Activated naive CD8-positive, alpha-beta T cell treated with anti-CD3 and anti-CD28 coated beads, Interleukin-2, amount 50 U/mL, for 24 hours (primary cell): ENCODE measurements at places on chromosomes 4 and X.

DNA sequence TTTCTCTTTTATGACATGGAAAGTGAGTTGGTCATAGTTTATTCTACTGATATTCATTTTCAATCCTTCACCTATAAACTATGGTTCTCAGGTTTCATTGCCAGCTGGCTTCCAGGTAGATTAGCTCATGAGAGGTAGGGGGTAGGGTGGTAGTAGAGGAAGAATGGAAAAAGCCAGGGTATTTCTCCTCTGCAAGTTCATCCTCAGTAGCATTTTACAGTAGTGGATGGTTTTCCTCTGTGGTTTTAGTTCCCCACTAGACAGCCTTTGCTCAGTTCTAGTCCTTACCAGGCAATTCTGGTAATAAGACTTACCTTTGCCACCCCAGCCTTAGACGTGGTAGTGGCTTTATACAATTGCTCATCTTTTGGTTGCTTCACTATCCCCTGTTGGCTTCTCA is 8.9 kb upstream of the NAA11 start:
- H3K27me3 ChIP-seq: no peaks in the 10 kb centered on the region
- no peak overlapping the region for H3K4me3 ChIP-seq
- H3K36me3 ChIP-seq: no peaks in the 10 kb centered on the region
- no peak for DNase-seq

DNA sequence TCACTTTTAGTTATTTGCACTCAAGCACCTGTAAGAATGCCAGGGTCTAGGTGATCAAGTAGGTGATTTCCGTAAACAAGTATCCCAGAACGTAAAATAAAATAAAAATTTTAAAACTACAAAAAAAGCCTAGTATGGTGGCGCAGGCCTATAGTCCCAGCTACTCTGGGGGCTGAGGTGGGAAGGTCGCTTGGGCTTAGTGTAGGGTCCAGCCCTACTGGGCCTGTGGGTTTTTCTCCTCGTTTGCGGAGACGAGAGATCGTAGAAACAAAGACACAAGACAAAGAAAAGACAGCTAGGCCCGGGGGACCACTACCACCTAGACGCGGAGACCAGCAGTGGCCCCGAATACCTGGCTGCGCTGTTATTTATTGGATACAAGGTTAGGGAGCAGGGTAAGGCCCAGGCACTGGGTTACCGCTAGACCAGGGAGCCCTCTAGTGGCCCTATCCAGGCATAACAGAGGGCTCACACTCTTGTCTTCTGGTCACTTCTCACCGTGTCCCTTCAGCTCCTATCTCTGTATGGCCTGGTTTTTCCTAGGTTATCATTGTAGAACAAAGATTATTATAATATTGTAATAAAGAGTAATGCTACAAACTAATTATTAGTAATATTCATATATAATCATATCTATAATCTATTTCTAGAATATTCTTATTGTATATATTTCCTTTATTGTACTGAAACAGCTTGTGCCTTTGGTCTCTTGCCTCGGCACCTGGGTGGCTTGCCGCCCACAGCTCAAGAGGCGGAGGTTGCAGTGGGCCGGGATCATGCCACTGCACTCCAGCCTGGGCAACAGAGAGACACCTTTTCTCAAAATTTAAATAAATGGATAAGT is 38.4 kb downstream of the SAGE1 start:
- H3K4me3 ChIP-seq: no peak overlapping the region
- no peaks in the 10 kb centered on the region for H3K36me3 ChIP-seq
- no peaks in the 10 kb centered on the region for H3K4me1 ChIP-seq
- DNase-seq: peak; percentile 30
- H3K27ac ChIP-seq: no peak overlapping the region
- H3K27me3 ChIP-seq: no peaks in the 10 kb centered on the region

DNA sequence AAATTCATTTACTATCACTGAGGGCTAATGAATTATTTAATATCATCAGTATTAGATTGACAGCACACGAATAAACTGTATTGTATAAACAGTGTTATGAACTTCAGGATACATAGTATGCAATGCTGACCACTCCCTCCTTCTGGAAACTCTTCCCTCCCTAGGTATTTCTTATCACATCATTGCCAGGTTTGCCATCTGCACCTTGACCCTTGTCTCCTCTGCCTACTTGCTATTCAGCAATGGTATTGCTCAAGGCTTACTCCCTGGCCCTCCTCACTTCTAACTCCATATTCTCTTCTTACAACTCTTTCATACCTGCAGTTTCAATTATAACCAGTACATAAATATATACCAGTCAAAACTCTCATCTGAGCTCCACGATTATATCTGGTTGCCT is 38.9 kb downstream of the ATP8A1 start:
- no peaks in the 10 kb centered on the region for H3K4me1 ChIP-seq
- peaks cover 59% of the 10 kb centered on the region for H3K36me3 ChIP-seq
- no peak overlapping the region for H3K4me3 ChIP-seq
- H3K27me3 ChIP-seq: no peaks in the 10 kb centered on the region

- peaks cover 72% of the 10 kb centered on the region for H3K27me3 ChIP-seq
- peak overlapping the region; percentile 76 for H3K4me3 ChIP-seq
- H3K27ac ChIP-seq: no peak overlapping the region
- no peaks in the 10 kb centered on the region for H3K36me3 ChIP-seq
- peaks cover 30% of the 10 kb centered on the region for H3K4me1 ChIP-seq
- DNase-seq: no peak
Measured at GRCh38 chr4:4852591-4853362, 6.7 kb upstream of the MSX1 start.

- H3K36me3 ChIP-seq: no peaks in the 10 kb centered on the region
- peaks cover 10% of the 10 kb centered on the region for H3K27me3 ChIP-seq
- peaks cover 2% of the 10 kb centered on the region for H3K4me1 ChIP-seq
- H3K4me3 ChIP-seq: no peak overlapping the region
- no peak overlapping the region for H3K27ac ChIP-seq
Measured at GRCh38 chr4:1759170-1759817, 33.8 kb upstream of the FGFR3 start.

GRCh38 chr4:8168832-8169598 is 10.4 kb upstream of the ABLIM2 start:
- no peak for DNase-seq
- H3K4me3 ChIP-seq: no peak overlapping the region
- peaks cover 19% of the 10 kb centered on the region for H3K27me3 ChIP-seq
- peaks cover 13% of the 10 kb centered on the region for H3K4me1 ChIP-seq

GRCh38 chrX:50691820-50692219 is 122.2 kb downstream of the SHROOM4 start:
- H3K4me1 ChIP-seq: no peaks in the 10 kb centered on the region
- no peak overlapping the region for H3K27ac ChIP-seq
- no peaks in the 10 kb centered on the region for H3K36me3 ChIP-seq
- H3K4me3 ChIP-seq: no peak overlapping the region

- H3K4me3 ChIP-seq: no peak overlapping the region
- no peak for DNase-seq
- no peaks in the 10 kb centered on the region for H3K27me3 ChIP-seq
- H3K4me1 ChIP-seq: no peaks in the 10 kb centered on the region
Measured at GRCh38 chr4:187617113-187617512, 378.5 kb upstream of the ZFP42 start.

DNA sequence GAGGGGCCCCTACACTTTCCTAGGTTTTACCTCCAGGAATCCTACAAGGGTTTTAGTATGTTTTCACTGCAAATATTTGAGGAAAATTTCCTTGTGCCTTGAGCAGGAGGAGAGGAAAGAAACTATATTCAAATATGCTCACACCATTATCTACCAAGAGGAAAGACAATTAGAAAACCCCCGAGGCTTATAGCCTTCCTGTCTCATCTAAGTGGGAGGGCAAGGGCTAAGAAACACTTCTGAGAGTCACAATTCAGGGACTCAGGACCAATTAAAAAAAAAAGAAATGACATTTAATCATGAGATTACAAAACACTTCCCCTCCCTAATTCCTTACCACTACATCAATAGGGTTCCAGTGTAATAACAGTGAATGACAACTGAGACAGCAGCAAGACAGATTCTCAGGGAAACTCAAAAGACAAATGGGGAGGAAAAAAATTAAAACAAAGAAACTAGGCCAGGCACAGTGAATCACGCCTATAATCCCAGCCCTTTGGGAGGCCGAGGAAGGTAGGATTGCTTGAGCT is 45.6 kb downstream of the ATRX start:
- no peak for DNase-seq
- H3K4me1 ChIP-seq: peaks cover 43% of the 10 kb centered on the region
- H3K27ac ChIP-seq: peak overlapping the region; percentile 53

- DNase-seq: no peak
- no peak overlapping the region for H3K27ac ChIP-seq
- H3K36me3 ChIP-seq: no peaks in the 10 kb centered on the region
- H3K27me3 ChIP-seq: no peaks in the 10 kb centered on the region
- no peak overlapping the region for H3K4me3 ChIP-seq
Measured at GRCh38 chr4:180134091-180134866, 2108.9 kb upstream of the TENM3 start.

DNA sequence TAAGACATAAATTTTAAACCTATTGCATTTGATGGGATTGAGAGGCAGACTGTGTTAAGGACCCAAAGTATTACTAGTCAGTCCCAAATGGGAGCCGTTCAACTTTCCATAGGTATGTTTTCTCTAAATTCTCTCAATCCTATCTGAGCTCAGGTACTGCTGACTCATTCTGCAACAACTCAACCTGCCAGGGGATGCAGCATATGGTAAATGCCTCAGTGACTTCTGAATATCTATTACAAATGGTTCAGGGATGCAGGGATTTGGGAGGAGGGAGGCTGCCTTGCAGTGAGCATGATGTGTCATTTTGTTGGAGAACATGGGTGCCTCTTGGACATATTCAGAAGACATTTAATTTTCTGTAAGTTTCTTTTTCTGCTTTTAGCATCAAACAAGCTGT is 97.3 kb downstream of the HDAC8 start:
- H3K27ac ChIP-seq: no peak overlapping the region
- no peaks in the 10 kb centered on the region for H3K27me3 ChIP-seq
- no peak overlapping the region for H3K4me3 ChIP-seq
- no peaks in the 10 kb centered on the region for H3K4me1 ChIP-seq

DNA sequence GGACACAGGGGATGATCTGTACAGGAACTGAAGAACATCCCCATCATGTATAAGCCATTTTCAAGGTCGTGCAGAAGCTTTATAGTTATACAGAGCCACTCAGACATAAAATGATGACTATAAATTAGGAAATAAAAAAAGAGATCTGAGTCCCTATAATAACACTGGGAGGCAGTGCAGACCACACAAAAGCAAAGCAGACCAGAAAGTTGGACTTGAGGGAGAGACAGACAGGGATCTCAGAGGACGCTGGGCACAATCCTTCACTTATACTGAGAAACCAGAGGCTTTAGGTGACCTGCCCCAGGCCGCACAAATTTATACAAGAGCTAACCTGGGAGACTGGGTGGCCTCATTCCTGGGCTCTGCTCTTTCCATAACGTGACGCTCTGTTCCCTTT is 70.5 kb downstream of the HADH start:
- no peak for DNase-seq
- peak overlapping the region; percentile 75 for H3K27ac ChIP-seq

GRCh38 chr4:891747-892146 is 40.4 kb downstream of the GAK start:
- peak; percentile 22 for DNase-seq
- no peak overlapping the region for H3K27ac ChIP-seq
- H3K4me3 ChIP-seq: no peak overlapping the region

GRCh38 chr4:98794565-98795205 is 134.2 kb downstream of the EIF4E start:
- no peak overlapping the region for H3K4me3 ChIP-seq
- peaks cover 24% of the 10 kb centered on the region for H3K4me1 ChIP-seq
- DNase-seq: peak; percentile 32
- H3K27me3 ChIP-seq: no peaks in the 10 kb centered on the region
- H3K27ac ChIP-seq: no peak overlapping the region

DNA sequence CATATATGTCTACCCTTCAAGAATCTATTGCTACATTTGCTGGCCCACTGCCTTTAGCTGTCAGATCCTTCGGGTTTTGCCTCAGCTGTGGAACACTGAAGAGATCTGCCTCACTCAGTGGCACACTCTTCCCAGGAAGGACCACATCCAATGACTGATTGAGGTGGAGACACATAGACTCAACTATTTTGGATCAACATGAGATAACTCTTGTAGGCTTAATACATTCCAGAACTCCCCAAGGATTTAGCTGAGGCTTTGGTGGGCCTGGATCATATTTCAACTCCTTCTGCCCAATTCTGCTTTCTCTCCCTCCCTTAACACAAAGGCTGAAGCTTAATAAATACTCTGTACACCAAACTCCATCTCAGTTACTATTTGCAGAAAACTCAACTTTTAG is 100.5 kb downstream of the CORIN start:
- peaks cover 8% of the 10 kb centered on the region for H3K27me3 ChIP-seq
- H3K4me1 ChIP-seq: no peaks in the 10 kb centered on the region
- no peak overlapping the region for H3K4me3 ChIP-seq
- peaks cover 1% of the 10 kb centered on the region for H3K36me3 ChIP-seq
